Activated T-helper 17 cell treated with anti-CD3 and anti-CD28 coated beads, Interleukin-2, amount 50 U/mL, for 72 hours (primary cell): ENCODE measurements at places on chromosomes 11 and 22.

GRCh38 chr11:110185599-110185998 is 92.4 kb downstream of the ZC3H12C start:
- ATAC-seq: no peak

DNA sequence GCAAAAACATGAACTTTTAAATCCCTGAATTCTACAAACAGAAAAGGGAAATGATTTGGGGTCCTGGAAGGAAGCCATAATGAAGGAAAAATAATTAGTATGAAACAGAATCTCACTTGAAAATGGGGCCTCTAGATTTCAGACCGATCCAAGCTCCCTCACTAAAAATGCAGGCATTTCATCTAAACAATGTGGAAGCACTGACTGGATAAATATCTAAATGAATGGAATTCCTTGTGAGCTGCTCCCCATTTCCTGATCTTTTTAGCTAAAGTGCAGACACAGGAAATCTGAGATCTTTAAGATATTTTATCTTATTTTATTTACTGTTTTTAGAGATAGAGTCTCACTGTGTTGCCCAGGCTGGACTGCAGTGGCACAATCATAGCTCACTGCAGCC is 1255.8 kb downstream of the LRRC4C start:
- ATAC-seq: no peak

- ATAC-seq: no peak
These were observed 1.7 kb downstream of the RPS19BP1 start for GRCh38 chr22:39530692-39531331.

DNA sequence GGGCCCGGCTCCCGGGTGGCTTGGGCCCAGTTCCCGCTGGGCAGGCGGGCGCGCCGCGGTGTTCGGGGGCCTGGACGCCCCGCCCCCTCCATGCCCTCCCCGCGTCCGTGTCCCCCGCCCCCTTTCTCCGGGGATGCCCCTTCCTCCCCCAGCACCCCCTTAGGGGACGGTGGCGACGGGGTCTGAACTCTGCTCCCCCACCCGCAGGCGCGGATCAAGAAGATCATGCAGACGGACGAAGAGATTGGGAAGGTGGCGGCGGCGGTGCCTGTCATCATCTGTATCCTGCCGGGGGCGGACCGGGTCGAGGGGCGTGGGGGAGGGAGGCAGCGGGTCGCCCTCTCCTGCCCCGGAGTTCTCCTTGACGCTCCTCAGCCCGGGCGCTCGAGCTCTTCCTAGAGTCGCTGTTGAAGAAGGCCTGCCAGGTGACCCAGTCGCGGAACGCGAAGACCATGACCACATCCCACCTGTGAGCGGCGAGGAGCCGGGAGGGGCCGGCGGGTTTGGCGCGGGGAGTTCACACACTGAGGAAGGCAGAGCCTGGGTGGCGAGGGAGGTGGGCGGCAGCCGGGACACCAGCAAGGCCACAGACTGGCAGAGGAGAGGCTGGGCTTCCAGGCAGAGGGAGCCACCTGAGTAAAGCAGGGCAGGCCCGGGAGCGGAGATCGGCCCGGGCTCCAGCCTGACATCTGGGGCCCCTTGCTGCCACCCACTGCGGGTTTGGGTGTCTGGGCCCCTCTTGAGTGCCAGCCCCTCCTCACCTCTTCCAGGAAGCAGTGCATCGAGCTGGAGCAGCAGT is 546 bp downstream of the DRAP1 start:
- ATAC-seq: peak; percentile 46

DNA sequence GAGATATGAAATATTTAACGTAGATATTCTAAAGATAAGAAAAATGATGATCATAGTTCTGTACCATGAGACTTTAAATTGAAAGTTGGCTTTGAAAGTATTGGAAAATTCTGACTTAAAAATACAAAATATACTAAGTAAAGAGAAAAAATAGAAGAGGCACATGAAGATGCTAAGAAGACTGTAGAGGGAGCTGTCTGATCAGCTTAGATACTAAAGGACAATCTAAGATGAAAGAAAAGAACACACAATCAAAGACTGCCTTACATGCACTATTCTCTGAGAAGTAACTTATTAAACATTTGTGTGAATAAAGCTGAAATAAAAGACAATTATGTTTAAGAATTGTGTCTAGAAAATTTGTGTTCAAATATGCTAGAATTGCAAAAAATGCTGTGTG is 55.1 kb downstream of the RBMXL2 start:
- no peak for ATAC-seq

GRCh38 chr11:39236916-39237315 is 2222.5 kb downstream of the LRRC4C start:
- no peak for ATAC-seq

GRCh38 chr11:124878759-124879492 is 13.7 kb downstream of the ROBO3 start:
- no peak for ATAC-seq

- no peak for ATAC-seq
These were observed 13.9 kb upstream of the PTS start for GRCh38 chr11:112212290-112212689.

DNA sequence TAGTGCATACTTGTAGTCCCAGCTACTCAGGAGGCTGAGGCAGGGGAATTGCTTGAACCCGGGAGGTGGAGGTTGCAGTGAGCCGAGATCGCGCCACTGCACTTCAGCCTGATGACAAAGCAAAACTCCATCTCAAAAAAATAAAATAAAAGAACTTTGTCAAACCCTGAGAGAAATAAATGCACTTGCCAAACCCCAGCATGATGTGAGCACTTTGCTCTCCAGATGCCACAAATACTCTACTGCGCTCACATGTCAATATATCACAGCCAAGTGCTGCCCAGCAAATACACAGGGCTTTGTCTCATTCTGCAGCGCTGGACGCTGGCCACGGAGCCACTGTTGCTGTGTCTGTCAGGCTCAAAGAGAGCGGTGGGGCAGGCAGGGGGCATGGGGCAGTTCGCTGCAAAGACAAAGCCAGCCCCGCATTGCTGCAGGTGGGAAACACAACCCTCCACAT is 45.1 kb downstream of the AHNAK start:
- ATAC-seq: no peak

GRCh38 chr22:34278121-34278520 is 357.8 kb upstream of the LARGE1 start:
- ATAC-seq: no peak

DNA sequence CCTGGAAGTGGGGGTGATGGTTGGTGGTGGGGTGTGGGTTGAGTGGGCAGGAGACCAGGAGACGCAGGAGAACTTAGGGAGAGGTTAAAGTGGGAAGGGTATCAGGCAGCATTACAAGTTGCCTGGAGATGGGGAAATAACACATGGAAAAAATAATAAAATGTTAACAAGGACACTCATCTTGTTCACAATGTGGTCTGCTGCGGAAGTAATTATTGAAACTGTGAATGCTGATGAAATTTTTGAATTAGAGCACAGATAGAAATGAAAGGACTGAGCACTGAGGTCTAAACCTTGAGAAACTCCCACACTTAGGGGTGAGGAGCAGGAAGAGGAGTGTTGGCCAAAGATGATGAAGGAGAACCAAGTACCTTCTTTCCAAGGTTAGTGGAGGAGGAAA is 346.0 kb upstream of the PLET1 start:
- no peak for ATAC-seq

- no peak for ATAC-seq
These were observed 7.6 kb downstream of the YDJC start for GRCh38 chr22:21622011-21622918.

GRCh38 chr11:110455718-110456117 is 26.0 kb downstream of the FDX1 start:
- ATAC-seq: peak; percentile 59

DNA sequence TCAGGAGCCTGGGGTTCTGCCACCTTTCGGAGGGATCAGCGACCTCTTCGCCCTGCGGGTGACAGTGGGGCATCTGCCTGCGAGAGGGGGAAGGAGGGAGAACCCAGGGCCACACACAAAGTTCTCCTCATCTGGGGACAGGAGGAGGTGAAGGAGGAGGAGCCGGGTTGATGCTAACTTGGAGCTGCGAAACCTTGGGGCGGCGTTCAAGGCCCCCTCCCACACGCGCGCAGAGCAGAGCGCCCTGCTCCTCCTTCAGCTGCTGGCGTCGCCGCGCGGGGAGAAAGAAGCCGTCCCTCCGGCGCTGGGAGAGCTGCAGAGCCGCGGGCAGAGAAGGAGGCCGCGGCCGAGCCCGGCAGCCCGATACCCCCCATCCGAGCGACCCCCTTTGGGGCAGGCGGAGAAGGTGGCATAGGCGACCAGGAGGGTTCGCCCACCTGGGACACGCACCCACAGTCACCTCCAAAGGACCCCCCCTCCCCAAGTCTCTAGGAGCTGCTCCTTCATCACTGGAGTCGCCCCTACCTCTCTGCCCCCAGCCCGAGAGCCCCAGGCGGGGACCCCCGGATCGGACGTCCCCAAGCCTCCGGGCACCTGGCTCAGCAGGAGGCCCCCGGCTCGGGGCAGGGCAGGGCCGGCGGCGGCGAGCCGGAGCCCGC is at the start of gene RASD2:
Gene RASD2 (plus strand): TSS at position 237 of the 659 bp plus-strand sequence. CDS start 5,979 bp downstream, outside the sequence.
- ATAC-seq: peak; percentile 57

GRCh38 chr11:16946477-16947282 is 67.5 kb downstream of the PLEKHA7 start:
- ATAC-seq: peak; percentile 79
